ENCODE measurements at places on chromosomes 4 and X. TPM values are rescaled to one million over a fixed set of nuclear protein-coding genes. Genes with fewer than 3 reads are reported as not detected.

Gene PIR
- 16.5 TPM for total RNA-seq

Gene MAMLD1
- total RNA-seq = 3.6 TPM

Gene CT45A10
- total RNA-seq = not detected

Gene IL13RA1
- 87.3 TPM for total RNA-seq

DNA sequence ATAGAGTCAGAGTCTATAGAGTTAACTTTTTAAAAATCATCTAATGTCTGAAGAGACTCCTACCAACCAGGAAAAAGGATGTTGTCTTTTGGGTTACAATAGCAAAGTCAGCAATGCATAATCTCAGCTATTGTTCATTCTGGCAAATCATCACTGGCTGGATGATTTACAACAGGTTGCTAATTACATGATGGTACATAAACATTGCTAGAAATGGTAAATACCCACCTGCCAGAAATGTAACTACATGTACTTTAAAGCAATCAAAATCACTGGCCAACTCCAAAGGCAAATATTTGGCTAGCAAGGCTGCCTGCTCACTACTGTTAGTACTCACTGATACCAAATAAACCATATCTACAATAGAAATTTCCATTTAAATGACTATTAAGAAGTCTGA is 91.1 kb downstream of the PPP3CA start:
- H3K4me1 ChIP-seq = peaks cover 6% of the 10 kb centered on the region
- no peaks in the 10 kb centered on the region for H3K36me3 ChIP-seq
- no peak overlapping the region for H3K4me3 ChIP-seq
- H3K27ac ChIP-seq = no peak overlapping the region
- no peak for DNase-seq
- H3K27me3 ChIP-seq = no peaks in the 10 kb centered on the region

DNA sequence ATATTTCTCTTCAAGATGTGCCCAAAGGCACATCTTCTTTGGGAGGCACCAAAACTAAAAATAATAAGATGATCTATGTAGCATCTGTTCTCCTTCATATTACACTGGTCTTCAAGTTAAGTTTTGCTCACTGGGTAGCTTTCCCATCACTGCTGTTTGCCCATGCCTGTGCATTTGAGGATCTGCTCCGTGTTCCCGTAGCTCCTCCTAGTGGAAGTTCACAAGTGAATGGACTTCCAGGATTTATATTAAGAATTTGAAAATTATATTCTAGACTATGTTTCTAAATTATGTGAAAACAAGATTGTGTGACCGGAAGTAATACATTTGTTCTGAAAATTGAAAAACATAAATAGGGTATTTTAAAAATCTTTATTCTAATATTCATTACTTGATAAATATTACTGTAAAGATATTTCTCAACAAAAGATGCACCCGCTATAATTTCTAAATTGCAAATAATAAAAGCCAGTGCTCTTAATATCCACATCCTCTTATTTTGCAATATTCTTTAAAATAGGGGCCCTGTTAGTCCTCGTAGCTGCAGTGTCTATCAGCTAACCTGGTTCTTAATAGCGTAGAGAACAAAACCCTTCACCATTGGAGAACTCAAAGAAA is 147.7 kb downstream of the RBM46 start:
- H3K4me3 ChIP-seq = no peak overlapping the region
- H3K36me3 ChIP-seq = no peaks in the 10 kb centered on the region
- H3K27ac ChIP-seq = no peak overlapping the region
- no peaks in the 10 kb centered on the region for H3K27me3 ChIP-seq

DNA sequence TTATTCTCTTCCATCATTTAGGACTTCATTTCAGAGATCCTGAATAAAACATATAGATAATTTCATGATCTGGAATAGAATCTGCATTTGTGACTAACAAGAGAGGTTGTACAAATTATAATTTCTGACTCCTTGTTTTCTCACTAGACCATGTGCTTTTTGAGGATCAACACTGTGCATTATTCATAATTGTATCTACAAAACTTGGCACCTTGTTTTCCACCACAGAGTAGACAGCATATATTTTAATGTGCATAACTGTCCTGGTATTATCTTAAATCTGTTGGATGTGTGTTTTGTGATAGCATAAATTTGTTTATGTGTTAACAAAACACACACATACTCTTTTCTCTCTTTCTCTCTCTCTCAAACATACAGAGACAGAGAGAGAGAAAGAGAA is 514.9 kb upstream of the GALNT7 start:
- DNase-seq = no peak
- H3K36me3 ChIP-seq = no peaks in the 10 kb centered on the region
- no peaks in the 10 kb centered on the region for H3K27me3 ChIP-seq
- H3K4me1 ChIP-seq = no peaks in the 10 kb centered on the region
- H3K27ac ChIP-seq = no peak overlapping the region
- H3K4me3 ChIP-seq = no peak overlapping the region

GRCh38 chrX:78011846-78012245 is 42.4 kb upstream of the PGAM4 start:
- H3K27me3 ChIP-seq = no peaks in the 10 kb centered on the region
- H3K4me1 ChIP-seq = no peaks in the 10 kb centered on the region
- H3K4me3 ChIP-seq = no peak overlapping the region

DNA sequence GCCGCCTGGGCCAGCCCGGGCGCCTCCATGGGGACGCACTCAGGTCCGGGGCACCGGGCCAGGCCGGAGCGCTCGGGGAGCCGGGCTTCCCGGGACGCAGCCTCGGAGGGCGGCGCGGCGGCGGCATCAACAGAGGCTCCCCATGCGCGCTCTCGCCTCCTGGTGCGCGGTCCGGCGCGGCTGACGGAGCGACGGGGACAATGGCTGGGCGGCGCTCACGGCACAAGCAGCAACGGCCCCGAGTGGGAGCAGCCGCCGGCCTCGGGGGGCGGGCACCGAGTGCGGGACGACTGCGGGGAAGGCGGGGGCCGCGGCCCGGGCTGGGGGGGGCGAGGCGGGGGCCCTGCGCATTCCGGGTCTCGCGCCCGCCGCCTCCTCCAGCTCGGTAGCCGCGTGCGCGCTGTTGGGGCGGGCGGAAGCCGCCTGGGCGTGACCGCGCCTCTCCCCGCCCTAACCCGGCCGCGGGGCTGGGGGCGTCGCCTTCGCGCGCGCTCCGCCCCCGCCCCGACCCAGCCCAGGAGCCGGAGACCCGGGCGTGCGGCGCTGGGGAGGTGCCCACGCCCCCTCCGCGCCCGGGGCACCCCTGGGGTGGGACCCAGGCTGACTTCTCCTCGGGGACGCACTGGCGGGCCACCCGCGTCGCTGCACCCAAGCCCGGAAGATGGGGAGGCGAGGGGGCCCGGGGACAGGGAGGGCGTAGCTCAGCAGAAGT is at the start of gene PRKX:
TSS of gene PRKX (minus strand) at position 425 of the 712 bp plus-strand sequence. CDS start at position 29, 396 bp downstream.
- H3K27me3 ChIP-seq = peaks cover 4% of the 10 kb centered on the region
- H3K27ac ChIP-seq = peak within 1 kb of the TSS; percentile 65
- no peaks in the 10 kb centered on the region for H3K36me3 ChIP-seq
- DNase-seq = peak; percentile 51

DNA sequence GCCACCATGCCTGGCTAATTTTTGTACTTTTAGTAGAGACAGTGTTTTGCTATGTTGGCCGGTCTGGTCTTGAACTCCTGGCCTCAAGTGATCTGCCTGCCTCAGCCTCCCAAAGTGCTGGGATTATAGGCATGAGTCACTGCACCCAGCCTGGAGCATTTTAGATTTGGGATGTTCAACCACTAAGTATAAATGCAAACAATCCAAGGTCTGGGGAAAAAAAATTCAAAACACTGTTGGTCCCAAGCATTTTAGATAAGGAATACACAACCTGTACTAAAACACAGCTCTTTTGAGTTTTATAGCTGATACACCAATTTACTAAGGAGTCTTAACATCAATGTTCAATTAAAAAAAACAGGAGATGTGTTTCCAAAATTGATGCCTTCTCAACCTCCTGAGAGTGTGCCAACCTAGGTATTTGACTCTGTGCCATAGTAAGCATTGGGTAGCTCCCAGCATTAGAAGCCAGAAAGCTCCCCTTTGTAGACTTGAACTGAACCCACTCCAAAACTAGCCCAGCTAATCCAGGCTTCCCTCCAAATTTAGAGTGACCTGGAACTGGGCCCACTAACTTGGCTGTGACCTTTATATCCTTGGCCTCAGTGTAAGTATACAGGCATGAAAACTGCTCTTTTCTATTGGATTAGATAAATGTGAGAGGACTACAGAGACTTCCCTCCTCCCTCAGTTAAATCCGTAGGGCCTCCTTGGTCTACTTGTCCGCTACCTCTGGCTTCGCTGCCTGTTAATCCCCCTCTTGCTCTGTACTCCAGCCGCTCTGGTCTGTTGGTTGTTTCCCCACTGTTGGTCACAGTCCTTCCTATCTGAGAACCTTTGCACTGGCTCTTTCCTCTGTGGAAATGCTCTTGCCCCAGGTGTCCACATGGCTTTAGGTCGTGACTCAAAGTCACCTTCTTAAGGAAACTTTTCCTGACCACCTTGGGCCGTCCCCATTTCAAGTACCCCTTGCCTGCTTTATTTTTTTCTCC is 77.6 kb downstream of the CCKAR start:
- H3K27ac ChIP-seq = no peak overlapping the region
- peaks cover 23% of the 10 kb centered on the region for H3K36me3 ChIP-seq
- DNase-seq = no peak

DNA sequence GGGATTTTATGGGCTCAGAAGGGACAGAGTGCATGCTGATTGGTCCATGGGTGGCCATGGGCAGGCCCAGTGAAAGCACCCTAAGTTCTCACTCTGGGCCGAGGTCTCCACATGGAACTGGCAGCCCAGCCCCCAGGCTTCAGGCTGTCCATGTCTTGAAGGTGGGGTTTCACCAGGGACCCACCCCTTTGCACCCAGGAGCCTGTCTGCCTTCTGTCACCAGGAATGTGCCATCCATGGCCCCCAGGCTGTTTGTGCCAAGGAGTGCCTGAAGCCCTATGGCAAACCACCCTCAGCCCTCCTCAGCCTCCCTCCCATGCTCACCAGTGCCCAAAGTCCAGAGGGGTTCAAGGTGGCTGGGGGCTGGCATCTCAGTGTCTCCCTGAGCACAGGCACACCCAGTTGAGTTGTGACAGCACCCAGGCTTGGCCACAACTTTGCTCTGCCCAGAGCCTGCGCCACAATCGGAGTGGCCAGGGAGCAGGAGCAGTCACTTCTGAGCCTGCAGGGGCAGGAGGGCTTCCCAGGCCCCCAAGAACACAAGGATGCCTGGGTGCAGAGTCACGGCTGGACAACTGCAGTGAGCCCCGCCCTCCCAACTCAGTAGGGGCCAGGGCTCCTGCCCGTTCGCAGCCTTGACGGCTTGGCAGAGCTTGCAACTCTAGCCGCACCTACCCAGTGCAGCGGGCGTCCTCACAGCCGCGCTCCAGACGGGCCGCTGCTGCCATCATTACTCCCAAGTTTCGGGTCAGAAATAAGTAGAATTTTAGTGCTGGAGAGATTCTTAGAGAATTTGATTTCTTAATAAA is 185.3 kb upstream of the NUDT6 start:
- H3K36me3 ChIP-seq = no peaks in the 10 kb centered on the region
- H3K4me3 ChIP-seq = no peak overlapping the region
- H3K27me3 ChIP-seq = no peaks in the 10 kb centered on the region
- no peak overlapping the region for H3K27ac ChIP-seq

DNA sequence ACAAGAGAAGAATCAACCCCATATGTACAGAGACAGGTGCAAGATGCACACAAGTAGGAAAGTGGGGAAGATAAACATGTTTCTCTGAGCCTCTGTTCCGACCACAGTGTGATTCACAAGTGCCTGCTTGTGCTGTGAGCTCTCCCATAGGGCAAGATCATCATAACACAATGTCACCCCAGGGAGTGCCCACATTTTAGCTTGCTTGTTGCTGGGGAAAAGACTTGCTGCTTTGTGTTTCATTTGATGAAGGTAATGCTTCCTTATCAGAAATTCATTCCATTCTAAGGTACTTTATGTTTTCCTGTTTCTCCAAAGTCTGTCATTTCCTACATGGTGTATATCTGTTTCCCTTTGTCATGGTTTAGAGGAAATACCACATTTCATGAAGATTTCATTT is 304.5 kb upstream of the DIPK2B start:
- H3K4me1 ChIP-seq = no peaks in the 10 kb centered on the region
- H3K4me3 ChIP-seq = no peak overlapping the region
- no peak for DNase-seq
- no peaks in the 10 kb centered on the region for H3K27me3 ChIP-seq

- no peak overlapping the region for H3K27ac ChIP-seq
- no peaks in the 10 kb centered on the region for H3K36me3 ChIP-seq
- no peak overlapping the region for H3K4me3 ChIP-seq
- DNase-seq = no peak
- H3K27me3 ChIP-seq = no peaks in the 10 kb centered on the region
- no peaks in the 10 kb centered on the region for H3K4me1 ChIP-seq
These were observed 8.7 kb downstream of the EGF start for GRCh38 chr4:109921384-109921808.

DNA sequence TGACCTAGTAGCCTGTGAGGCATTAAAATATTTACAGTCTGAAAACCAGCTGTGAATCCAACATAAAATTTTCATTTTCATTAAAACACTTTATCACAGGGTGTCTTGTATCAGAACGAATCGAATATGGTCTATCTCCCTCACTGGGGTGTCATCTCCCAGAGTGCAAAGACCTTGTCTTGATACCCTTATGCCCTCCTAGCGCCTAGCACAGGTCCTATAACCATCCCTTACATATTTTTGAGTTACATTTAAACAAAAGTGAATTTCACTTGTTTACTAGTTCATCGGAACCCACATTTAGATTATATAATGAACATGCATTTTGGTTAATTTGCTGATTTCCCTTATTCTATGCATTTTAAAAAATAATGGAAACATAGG is 14.0 kb downstream of the DIPK2B start:
- H3K4me1 ChIP-seq = no peaks in the 10 kb centered on the region
- H3K36me3 ChIP-seq = no peaks in the 10 kb centered on the region
- no peak overlapping the region for H3K4me3 ChIP-seq

DNA sequence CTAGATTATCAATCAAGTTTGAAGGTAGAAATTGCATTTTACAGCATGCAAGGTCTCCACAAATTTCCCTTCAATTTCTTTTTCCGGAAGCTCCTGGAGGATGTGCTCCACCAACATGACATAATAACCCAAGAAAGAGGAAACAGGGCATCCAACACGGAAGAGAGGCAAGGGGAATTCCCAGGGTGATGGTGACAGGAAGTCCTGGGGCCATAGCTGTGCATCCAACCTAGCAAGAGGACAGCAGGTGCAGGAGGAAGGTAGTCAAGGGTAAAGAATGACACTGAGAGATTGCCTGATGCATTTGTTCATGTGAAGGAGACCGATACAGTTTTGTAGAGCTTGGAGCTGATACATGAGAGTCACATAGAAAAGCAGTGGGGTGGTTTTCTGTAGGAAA is 115.7 kb upstream of the LSM6 start:
- no peaks in the 10 kb centered on the region for H3K4me1 ChIP-seq
- H3K4me3 ChIP-seq = no peak overlapping the region
- no peaks in the 10 kb centered on the region for H3K27me3 ChIP-seq
- no peak overlapping the region for H3K27ac ChIP-seq
- H3K36me3 ChIP-seq = no peaks in the 10 kb centered on the region
- DNase-seq = no peak

- H3K36me3 ChIP-seq = no peaks in the 10 kb centered on the region
- no peaks in the 10 kb centered on the region for H3K27me3 ChIP-seq
- DNase-seq = peak; percentile 5
- H3K4me3 ChIP-seq = peak overlapping the region; percentile 82
- peaks cover 12% of the 10 kb centered on the region for H3K4me1 ChIP-seq
- peak overlapping the region; percentile 87 for H3K27ac ChIP-seq
These were observed 553 bp upstream of the MED28 start for GRCh38 chr4:17613761-17614415.
